Activated T-cell treated with anti-CD3 and anti-CD28 coated beads, Interleukin-2, amount 50 U/mL, for 1 hour (primary cell): ENCODE measurements at places on chromosomes 3 and 15.

DNA sequence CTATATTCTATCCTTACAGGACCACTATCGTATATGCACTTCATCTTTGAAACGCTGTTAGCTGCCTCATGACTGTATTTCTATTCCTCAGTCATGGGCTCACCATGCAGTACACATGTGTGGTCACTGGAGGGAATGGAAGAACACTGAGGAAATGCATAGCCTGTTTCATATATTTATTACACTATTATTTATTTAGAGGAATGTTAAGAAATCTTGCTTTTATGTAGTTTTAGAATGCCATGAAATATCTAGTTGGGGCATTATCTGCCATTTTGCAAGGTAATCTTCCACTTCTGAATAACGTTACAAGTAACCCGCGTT, 155.7 kb downstream of the IGF1R start:
- DNase-seq, result no peak

- no peak for DNase-seq
Observed at GRCh38 chr3:192514081-192514753, 213.1 kb downstream of the FGF12 start.

DNA sequence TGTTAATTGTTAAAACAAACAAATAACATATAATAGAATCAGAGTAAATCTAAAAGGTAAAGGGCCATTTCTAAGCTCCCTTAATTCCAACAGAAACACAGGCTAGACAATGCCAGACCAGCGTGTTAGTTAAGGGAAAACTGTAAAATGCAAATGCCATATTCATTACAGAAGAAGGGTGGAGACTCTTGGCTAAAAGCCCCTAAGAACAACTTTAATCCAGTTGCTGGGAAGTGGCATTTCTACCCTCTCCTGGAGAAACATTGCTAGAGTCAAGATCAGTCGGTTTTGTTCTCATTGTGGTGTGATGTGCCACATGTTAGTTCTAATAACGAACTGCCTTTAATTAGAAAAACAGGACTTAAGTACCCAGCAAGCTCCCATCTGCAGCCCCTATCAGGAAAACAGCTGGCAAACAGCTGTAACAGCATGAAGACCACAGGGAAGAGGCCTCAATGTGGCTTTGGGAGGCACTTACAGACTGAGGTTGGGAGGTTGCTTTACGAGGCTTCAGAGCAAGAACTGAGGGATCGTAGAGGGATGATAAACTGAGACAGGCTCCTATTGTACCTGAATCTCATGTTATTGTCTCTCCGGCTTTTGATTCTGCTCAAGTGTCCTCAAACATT, 1134.8 kb downstream of the ROBO1 start:
- no peak for DNase-seq

- DNase-seq, result no peak
Observed at GRCh38 chr3:176954517-176954916, 242.8 kb downstream of the TBL1XR1 start.

GRCh38 chr15:87047203-87047965, 967.7 kb downstream of the AGBL1 start:
- DNase-seq, result no peak

DNA sequence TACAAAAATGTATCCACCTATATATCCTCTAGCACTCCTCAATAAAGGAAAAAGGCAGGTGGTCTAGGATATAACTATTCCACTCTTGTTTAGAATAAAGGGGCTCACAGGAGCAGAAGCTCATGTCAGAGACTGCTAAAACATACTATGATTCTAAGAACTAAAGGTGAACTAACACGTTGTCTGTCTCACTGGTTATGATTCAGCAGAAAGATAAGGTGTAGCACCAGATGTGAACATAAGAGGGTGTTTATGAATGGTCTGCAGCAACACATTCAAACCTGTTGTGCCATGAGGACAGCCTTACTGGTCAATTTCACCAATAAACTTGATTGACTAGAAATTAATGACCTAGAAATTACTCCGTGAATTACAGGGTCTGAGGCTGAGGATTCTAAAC, 4.6 kb downstream of the PEX11A start:
- DNase-seq, result no peak

- no peak for DNase-seq
Observed at GRCh38 chr15:45149060-45149459, 19.3 kb downstream of the DUOX1 start.

DNA sequence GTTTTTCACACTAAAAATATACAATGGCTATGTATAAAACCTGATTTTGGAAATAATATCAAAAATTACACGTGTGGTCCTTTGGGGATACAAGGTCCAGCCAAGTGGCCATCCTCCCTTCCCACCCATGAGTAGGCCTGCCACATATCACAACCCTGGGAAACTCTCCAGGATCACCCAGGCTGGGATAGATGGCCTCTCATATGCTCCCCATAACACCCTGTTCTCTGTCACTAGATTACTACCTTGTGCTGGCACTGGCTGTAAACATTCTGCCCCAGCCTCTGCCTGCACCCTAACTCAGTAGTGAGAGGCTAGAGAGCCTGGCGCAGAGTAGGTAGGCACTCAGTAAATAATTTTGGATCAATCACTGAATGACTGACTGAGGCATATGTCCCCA, 52.1 kb downstream of the CLDN18 start:
- DNase-seq, result no peak

DNA sequence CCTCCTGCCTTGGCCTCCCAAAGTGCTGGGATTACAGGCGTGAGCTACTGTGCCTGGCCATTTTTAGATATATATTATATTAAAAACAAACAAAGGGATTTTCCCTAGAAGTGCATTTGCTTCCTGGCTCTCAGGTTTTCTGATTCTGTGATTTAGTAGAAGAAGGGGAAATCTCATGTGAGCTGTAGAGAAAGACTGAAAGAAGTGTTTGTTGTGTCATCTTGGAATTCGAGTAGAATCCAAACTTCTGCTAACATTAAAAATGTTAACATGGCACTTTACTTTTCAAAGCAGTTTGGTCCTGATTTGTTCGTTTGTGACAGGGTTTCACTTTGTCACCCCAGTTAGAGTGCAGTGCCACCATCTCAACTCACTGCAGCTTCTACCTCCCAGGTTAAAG, 34.9 kb downstream of the IQGAP1 start:
- no peak for DNase-seq

- no peak for DNase-seq
Observed at GRCh38 chr3:194274424-194275085, 76.6 kb downstream of the CPN2 start.

DNA sequence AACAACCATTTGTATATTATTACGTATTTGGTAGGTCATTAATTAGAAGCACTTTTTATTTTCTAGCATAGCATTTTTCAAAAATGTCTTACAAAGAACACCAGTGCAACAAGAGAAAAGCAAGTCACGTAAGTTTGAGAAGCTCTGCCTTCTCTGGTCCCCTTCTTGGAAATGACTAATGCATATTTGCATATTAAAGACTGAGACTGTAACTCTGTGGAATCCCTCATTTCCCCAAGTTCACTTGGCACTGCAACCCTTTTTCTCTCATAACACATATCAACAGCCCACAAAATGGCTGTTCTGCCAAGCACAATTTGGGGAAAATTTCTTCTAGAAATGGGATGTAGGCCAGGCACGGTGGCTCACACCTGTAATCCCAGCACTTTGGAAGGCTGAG, 176.3 kb downstream of the ERC2 start:
- DNase-seq, result no peak

DNA sequence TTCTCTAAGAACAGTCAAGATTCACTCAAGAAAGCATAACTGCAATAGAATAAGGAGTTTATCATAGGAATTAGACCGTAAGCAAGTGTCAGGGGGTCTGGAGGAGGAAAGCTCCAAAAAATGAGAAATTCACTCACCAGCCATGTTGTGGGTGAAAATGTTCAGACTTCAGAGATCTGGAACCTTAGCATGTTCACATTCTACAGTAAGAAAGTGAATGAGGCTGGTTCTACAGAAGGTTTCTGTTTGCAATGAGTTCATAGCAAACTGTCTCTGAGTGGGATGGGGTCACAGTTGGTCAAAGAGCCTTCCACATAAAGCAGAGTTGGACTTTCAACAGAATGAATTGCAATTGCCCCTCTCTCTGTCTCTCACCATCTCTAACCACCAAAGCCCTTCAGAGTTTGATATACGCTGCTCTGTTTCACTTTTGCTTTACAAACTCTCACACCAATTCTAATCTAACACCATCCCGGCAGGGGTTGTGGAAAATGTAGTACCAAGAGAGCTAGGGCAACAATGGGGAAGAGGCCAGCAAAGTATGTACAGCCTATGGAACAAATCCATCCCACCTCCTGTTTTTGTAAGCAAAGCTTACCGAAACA, 581.8 kb upstream of the UBE2E2 start:
- no peak for DNase-seq

GRCh38 chr3:22922317-22922716, 280.8 kb upstream of the UBE2E2 start:
- DNase-seq, result no peak

- DNase-seq, result no peak
Observed at GRCh38 chr15:31360158-31360561, 33.5 kb downstream of the KLF13 start.

- DNase-seq, result no peak
Observed at GRCh38 chr3:136899622-136900158, 37.7 kb downstream of the NCK1 start.

DNA sequence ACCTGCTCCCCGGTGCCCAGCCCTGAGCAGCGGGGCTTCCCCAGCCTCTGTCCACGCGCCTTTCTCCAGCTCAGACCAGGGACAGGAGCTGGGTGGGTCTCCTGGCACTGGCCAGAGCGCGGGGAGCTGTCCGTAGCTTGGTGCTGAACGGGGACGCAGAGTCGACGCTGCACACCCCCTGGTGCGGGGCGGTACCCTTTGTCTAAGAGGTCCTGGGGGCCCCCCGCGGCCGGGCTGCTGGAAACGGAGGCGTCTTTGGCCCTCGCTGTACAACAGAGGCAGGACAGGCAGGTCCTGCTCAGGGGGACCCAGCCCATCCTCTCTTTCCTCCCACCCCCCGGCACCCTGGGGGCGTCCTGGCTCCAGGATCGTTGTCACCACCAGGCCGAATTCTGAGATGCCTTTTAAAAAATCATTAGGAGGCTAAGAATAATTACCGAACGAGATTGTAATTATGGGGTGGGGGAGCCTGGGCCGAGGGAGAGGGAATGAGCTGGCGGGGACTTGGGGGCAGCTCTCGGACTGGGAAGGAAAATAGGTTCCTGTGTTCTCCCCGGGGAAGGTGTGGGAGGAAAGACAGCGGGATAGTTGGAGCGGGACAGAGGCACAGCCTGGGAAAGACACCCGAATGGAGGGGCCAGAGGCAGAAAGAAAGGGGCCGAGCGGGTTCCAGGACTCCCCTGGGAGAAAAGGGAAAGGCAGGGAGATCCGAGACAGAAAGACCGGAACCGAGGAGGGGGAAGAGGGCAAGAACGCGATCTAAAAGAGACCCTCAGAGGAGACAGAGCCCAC, 4.1 kb upstream of the SKOR1 start:
- peak; percentile 47 for DNase-seq

- DNase-seq, result no peak
Observed at GRCh38 chr3:159765030-159765859, 223.4 kb upstream of the IL12A start.
